ENCODE measurements at places on chromosomes 1 and 21.
A peak's percentile ranks its signal among the peaks of the same experiment; 100 is the strongest.

- no peak for DNase-seq
These were observed 9.3 kb downstream of the SSU72 start for GRCh38 chr1:1565340-1565739.

GRCh38 chr1:213060836-213061235 is 9.8 kb downstream of the RPS6KC1 start:
- DNase-seq, result no peak

GRCh38 chr1:228850141-228851100 is 115.1 kb downstream of the RHOU start:
- no peak for DNase-seq

- DNase-seq, result no peak
These were observed 24.7 kb upstream of the DMBX1 start for GRCh38 chr1:46464915-46465314.

DNA sequence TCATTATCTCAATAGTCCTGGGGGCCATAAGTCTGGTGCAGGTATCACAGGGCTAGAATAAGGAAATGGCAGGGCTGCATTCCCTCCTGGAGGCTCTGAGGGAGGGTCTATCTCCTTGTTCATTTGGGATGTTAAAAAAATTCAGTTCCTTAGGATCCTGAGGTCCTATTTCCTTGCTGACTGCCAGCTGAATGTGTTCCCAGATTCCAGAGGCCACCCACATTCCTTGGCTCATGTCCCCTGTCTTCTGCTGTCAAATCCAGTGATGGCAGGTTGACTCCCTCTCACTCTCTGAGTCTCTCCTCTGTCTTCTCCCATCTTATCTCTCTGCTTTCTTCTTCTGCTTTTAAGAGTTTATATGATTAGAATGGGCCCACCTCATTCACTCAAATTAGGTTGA is 400.6 kb downstream of the PTPRU start:
- no peak for DNase-seq

DNA sequence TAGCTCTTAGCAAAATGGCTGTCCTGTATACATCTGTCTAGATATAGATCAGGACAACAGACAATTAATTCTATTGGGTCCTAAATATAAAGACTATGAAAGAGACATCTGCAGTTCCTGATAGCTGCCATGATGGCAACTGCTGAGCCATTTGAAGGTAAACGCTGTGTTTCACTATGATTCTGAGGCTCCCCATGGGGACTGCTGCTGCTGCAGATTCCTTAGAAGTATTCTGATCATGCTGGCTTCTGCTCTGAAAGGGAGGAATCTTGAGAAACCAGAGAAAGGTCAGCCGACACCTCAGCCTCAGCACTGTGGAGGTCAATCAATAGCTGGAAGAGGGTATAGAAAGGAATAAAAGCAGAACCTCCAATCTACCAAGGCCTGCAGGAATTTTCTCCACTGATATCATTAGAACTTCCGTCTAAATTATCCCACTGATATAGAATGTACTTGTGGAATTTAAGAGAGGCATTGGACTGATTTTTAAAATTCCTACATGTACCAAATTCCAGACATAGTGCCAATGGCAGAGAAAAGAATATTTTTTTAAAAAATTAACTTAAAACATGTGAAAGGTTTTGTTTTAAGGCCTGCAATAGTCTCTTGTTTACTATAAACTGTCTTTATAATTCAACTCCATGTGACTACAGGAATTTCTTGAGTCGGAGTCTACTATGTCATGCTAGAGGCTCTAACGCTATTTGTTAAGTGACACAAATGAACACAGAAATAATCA is 53.2 kb downstream of the DDAH1 start:
- no peak for DNase-seq

- no peak for DNase-seq
These were observed 283.6 kb upstream of the C1orf105 start for GRCh38 chr1:172136925-172137324.

DNA sequence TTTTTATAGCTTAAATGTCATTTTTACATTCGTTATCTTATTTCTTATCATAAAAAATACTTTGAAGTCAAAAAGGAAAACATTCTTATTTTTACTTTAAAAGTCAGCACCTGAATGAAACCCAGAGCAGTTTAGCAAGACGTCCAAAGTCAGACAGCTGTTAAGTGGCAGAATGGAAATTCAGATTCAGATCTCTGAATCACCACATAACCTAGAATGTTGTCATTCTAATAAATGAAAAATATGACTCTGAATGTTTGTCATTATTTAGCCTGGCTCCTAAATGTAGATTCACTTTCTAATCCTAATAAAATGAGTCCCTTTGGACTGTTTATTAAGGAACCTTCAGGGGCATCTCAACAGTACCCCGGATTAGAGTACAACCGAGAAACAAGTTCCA is 75.2 kb upstream of the RGS7 start:
- DNase-seq, result no peak

DNA sequence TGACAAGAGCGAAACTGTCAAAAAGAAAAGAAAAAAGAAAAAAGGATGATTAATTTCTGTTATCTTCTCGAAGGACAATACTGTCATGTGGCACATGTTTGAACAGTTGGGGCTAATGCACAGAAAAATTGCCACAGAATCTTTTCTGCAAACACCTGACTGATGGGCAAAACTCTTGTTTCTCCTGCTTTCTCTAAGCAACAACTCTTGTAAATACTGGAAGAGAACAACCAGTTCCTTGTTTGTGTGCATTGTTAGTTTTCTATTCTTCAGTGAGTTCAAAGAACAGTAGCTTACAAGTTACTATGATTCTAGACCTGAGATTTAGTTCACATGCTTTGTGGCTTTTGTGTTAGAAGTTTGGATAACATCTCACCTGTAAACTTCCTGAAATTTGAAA is 60.7 kb downstream of the CDC14A start:
- DNase-seq, result no peak

DNA sequence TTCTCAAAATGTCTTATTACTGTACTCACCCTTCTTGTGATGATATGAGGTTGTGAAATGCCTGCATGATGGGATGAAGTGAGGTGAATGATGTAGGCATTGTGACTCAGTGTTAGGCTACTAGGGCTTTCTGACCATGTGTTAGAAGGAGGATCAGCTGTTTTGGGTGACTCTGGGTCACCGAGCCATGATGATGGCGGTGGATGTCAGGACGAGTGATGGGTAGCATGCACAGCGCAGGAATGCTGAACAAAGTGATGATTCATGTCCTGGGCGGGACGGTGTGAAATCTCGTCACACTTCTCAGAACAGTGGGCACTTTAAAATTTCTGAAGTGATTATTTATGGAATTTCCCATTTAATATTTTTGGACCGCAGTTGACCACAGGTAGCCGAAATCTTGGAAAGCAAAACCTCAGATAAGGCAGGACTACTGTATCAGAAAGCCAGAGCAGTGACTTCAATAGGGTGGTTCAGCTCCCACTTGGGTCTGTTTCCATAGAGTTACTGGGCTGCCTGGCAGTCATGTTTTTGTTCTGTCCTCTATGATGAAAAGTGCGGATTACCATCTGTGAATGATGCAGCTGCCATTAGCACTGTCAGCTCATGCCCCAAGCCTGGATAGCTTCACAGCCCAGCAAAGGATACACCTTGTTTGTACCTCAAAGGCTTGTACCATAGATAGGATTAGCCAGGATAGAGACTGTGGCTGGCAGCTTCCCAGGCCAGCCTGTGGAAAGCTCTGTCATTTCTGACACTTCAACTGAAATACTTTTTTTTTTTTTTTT is 26.6 kb downstream of the IL6R start:
- no peak for DNase-seq

- peak; percentile 83 for DNase-seq
These were observed 99.4 kb upstream of the JUN start for GRCh38 chr1:58883037-58883887.

GRCh38 chr1:87186346-87186745 is 142.3 kb upstream of the LMO4 start:
- no peak for DNase-seq

- no peak for DNase-seq
These were observed 255.0 kb downstream of the FAF1 start for GRCh38 chr1:50705041-50705440.

- DNase-seq, result no peak
These were observed 120.9 kb downstream of the ATG4C start for GRCh38 chr1:62904856-62905225.

GRCh38 chr1:235708390-235708962 is 58.9 kb upstream of the GNG4 start:
- no peak for DNase-seq

DNA sequence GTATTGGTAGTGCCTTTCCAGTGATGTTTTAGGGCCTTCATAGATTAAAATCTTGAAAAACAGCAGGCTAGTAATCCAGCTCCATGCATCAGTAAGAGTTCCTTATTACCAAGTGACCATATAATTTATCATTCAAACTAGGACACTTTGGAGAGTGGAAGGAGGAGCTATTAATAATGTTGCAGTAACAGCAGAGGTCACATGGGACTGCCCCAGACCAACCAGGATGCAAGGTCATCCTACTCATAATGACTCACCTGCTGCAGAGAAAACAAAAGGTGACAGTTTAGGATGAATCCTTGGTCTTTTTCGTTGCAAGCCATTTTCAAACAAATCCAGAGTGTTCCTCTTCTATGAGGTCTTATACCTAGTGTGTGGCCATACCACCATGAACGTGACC is 187.4 kb downstream of the NUF2 start:
- no peak for DNase-seq

DNA sequence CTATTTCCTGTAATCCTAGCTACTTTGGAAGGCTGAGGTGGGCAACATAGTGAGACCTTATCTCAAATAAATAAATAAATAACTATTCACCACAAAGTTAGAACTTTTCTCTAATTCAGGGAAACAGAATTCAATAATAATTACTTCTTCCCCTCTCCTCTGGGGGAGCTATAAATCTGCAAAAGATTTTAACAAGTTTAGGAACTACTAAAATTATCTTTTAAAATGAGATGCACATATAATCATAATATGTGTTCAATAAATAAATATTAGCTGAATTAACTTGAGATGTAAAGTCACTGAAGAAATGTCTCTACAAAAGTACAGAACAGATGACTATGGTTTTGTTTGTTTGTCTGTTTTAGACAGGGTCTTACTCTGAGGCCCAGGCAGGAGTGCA is 14.1 kb downstream of the WDR47 start:
- no peak for DNase-seq

DNA sequence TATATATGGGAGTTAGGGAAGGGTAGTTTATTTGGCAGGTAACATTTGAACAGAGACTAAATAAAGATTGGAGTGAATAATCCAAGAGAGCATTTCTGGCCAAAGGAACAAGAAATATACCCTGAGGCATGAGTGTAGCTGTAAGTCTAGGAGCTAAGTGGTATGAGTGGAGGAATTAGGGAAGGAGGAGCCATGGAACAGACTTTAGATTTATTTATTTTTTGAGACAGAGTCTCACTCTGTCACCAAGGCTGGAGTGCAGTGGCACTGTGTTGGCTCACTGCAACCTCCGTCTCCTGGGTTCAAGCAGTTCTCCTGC is 18.4 kb downstream of the CAPZA1 start:
- no peak for DNase-seq

GRCh38 chr1:235781807-235782206 is 84.9 kb downstream of the LYST start:
- DNase-seq, result no peak

GRCh38 chr1:228445843-228446650 is 29.4 kb upstream of the TRIM17 start:
- no peak for DNase-seq

DNA sequence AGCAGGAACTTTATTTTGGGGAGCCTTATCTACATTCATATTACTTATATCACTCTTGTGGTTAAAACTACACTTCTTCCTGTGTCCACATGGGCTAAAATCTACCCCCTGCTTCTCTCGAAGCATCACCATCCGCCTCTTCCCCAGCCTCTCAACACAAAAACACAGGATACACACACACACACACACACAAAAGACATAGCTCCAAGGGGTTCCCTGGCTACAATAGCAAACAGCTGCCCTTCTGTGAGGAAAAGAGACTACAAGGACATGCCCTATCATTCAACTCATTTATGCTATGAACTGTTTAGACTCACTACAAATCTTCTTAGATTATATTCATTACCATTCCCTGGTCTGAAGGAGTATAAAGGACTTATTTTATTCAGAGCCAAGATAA is 155.0 kb downstream of the PIGK start:
- no peak for DNase-seq

- no peak for DNase-seq
These were observed 698 bp upstream of the UCK2 start for GRCh38 chr1:165826565-165827267.

DNA sequence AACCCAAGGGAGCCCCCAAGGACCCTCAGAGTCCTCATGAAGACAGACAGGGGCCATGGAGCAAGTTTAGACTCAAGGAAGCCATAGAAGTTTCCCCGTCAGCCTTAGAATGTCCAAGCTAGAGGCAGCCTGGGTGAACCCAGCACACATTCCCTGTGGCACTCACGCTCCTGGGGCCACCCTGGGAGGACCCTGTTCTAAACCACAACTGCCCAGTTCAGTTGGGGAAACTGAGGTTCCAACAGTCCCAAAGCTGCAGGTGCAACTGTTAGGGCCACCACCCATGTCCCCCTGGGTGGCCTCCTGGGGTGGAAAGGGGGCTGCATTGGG is 9.3 kb downstream of the WNT3A start:
- no peak for DNase-seq

DNA sequence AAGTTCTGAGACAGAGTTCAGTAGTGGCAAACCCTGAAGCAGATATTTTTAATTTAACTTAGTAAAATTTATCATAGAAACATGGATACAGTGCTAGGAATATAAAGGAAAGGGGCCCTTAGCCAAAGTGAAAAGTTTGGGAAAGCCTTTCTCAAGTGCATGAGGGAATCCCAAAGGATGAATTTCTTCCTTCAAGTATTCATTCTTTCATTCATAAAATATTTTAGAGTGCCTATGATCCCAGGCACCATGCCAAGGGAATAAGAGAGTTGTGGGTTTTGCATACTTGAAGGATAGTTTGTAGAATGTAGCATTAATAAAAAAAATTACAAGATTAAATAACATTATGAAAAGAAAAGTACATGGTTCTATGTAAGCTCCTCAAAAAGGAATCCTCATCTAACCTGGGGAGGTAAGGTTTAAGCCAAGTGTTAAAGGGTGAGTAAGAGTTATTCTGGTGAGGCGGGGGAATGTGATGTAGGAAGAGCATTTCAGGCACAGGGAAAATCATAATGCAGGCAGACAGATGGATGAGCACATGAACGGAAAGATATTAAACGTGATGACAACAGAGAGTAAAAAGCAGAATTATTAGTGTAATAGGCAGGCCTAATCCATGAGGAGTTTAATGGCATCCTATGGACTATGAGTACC is 40.4 kb upstream of the NTNG1 start:
- no peak for DNase-seq

Measured in CMK (cell line).